ENCODE measurements at places on chromosomes 11 and 22.

DNA sequence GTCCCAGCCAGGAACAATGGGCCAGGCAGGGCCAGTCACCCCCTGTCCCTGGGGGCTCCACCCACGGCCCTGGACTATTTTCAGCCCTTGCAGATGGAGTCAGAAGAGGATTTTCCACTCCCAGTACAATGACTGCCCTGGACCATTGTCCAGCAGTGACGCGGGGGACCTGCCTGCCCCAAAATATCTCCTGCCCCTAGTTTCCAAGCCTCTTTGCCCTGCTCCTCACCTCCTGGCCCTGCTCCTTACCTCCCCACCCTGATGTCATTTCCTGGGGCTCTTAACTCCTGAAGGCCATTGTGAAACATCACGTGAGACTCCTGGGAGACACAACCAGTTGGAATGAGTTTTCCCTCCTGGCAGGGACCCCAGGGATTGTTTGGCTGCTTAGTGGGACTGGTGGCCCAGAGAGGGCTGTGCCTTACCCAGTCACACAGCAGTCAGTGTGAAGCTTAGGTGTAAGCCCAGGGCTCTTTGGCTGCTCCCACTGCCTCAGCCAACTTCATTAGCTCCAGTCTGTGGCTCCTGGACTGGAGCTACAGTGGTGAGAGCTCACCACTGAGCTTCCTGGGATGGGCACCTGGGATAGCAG is 22.2 kb downstream of the P2RY2 start:
- no peak for DNase-seq

- DNase-seq = no peak
Measured at GRCh38 chr11:83692675-83693074, 406.5 kb upstream of the CCDC90B start.

GRCh38 chr11:75561426-75562047 is 516 bp upstream of the SERPINH1 start:
- no peak for DNase-seq

DNA sequence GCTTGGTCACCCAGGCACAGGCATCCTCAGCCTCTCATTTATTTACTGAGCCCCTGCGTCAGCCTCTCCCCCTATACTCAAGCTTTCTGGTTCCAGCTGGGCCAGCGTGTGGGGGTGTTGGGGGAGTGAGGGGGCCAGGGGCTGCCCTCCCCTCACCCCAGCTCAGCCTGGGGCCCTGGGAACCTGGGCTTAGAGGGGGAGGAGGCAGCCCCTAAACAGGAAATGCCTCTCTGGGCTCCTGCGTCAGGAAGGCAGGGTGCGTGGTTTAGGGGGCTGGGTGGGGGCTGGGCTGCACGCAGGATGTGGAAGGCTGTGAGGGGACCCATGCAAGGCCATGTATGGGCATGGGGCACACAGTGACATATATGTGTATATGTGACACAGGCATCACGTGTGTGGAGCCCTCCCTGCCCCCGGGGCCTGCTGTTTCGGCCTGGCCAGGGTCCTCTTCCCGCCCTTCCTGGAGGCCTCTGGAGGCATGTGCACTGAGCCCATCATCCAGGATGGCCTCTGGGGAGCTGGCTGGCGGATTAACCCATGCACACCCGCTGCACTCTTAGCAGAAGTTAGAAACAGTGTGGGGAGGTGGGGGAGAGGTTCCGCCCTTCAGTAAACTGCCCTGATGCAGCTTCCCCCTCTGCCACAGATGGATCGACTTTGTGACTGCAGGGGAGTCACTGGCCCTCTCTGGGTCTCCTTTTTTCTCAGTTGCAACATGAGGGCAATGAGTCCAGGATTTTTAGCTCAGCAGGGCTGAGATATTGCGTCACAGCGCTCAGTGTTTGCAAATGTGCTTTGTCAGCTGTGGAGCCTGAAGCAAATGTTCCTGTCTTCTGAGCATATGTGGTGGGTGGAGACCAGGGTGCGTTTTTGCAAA is 1.1 kb upstream of the CD248 start:
- DNase-seq = peak; percentile 34

DNA sequence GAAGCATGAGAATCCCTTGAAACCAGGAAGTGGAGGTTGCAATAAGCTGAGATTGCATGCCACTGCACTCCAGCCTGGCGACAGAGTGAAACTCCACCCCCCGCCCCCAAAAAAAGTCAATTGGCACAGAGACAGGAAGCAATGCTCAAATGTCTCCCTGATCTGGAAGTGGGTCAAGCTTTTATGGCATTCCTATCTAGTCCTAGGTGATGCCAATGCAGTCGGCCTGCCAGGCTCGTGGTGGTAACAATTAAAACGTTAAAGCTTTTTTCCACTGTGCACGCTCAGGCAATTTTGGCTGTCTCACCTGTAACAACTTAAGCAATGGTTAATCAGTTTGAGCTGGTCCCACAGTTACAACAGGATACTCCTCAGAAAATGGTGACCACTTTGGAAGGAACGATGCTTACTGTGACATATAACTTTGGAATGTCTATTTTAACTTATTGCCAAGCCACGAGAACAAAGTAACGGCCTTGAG is 18.9 kb upstream of the PISD start:
- no peak for DNase-seq

- DNase-seq = no peak
Measured at GRCh38 chr11:59854871-59855270, 9.6 kb upstream of the CBLIF start.

DNA sequence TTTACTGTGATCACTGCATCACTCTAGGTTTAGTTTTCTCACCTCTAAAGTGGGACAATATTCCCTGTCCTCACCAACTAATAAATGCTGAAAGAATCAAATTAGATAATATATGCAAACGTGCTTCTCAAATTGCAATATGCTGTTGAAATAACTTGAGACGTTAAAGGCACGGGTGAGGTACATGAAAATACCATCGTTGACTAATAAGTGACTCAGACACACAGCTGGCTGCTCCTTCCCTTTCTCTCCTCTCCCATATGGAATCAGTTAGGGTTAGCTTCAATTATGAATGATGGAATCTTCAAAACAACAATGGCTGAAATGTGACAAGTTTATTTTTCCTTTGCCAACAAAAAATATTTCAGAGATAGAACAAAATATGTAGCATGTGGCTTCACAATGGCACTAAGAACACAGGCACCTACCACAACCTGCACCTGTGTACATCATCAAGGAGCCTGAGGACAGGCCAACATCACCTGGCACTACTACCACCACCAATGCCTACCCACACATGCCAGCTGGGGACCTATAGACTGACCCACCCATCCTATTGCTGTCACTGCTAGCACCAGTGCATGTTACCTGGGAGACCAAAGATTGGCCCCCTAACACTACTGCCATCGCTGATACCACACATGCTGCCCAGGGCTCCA is 13.7 kb downstream of the GDPD4 start:
- DNase-seq = no peak

GRCh38 chr11:63099555-63099954 is 44.5 kb downstream of the SLC22A24 start:
- no peak for DNase-seq

DNA sequence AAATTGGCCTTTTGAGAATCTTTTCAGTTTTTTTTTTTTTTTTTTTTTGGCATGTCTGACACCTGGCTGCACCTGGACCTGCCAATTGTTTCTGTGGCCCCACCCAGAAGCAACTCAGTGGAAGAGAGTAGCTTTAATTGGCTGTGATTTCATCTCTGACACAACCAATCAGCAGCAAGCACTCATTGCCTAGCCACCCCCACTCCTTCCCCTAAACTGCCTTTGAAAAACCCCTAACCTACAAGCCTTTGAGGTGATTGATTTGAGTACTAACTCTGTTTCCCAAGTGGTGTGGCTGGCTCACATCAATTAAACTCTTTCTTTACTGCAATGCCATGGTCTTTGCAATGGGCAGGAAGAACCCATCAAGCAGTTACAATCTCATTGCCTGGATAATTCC is 98.2 kb upstream of the CHORDC1 start:
- DNase-seq = no peak

DNA sequence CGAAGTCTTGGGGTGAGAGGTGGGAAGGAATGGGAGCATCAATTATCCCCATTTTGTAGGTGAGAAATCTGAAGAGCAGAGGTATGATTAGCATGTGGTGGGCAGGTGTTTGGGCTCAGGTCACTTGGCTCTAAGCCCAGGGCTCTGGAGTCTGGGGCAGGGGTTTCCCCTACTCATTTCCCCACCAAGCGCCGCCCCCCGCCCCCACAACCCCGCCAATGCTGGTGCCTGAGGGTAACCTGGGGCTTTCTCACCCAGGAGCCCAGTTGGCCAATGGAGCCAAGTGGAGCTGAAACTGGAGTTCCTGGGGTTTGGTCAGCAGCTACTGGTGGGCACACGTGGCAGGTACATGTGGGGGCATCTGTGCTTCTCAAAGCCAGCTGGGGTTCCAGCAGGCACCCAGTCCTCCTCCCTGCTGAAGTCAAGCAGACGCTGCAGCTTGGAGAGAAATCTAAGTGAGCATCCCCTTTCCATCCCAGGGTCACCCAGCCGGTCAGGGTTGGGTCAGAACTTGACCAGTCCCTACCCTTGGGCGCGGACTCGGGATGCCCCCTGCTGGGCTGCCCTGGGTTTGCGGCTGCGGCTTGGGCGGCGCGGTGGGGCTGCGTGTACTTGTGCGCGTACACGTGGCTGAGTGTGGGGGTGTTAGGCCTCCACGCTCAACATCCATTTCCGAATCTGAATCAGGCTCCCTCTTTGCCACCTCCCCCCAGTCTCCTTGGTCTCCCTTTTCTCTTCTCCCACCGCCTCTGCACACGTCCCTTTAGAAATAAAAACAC is 1.7 kb upstream of the CHRM1 start:
- no peak for DNase-seq

GRCh38 chr11:120608760-120609211 is 97.2 kb downstream of the GRIK4 start:
- DNase-seq = no peak

DNA sequence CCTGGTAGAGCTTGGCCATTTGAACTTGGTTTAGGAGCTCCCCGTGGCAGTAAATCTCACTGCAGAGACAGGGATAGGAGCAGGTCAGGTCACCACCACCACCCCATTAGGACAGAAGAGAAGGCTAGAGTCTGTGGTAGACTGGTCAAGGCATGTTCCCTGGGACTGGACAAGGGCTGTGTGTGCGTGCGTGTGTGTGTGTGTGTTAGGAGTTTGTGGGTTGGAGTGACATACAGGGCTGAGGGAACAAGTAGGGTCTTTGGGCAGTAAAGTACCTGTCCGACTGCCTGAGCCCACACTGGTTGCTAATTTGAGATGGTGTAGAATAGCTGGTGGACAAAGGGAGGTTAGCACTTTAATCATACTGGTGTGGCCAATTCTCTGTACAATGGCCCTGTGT is 16.1 kb downstream of the TREH start:
- DNase-seq = no peak

GRCh38 chr22:25702571-25703167 is 39.3 kb upstream of the MYO18B start:
- DNase-seq = no peak

DNA sequence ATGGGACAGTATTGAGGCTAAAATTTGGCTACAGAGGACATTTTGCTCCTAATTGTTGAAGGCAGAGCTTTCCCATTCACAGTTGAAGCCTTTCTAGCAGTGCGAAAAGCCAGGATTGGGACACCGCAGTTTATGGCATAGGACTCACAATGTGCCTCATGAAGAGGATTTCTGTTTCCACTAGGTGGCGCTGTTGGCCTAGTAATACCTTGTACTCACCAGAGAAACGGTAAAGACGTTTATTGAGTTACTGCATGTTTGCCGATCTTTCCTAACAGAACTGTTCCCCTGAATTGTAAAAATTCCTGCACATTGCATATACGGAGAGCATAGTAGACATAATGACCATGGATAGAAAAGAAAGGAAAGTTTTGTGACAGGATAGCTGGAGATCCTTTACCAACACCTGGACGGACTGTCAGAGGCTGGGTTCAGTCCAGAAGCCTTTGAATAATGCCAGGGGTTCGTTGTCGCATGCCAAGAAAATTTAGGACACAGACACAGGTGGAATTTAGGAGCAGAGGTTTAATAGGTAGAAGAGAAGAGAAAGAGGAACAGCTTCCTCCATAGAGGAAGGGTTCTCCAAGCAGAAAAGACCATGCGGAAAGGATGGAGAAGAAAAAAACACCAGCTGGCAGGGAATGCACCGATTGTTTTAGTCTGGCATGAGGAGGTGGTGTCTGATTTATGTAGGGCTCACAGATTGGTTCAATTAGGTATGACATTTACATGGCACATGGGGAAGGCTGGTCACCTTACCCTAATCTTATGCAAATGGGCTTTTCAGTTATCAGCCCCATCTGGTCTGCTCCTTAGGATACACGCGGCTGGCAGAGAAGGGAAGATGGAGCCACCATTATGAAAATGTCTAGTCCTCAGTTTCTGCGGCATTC is 10.8 kb upstream of the OR51D1 start:
- no peak for DNase-seq

GRCh38 chr11:111836721-111837120 is 34.7 kb downstream of the ALG9 start:
- no peak for DNase-seq

DNA sequence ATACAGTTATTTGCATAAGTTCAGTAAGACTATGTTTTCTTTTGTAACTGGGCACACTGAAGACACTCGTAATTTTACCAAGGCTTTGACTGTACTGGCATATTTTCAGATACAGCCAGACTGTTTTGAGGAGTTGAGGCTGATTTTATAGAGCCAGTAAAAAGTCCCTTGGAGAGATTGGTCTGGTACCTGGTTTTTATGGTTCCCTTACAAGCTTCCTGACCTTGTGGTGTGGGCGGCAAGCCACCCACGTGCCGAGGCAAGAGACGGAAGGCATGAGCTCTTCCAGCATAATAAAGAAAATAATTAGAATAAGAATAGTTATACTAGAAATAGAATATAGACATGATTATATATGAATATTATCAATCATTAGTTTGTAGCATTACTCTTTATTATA is 11.3 kb upstream of the GSTP1 start:
- DNase-seq = no peak

DNA sequence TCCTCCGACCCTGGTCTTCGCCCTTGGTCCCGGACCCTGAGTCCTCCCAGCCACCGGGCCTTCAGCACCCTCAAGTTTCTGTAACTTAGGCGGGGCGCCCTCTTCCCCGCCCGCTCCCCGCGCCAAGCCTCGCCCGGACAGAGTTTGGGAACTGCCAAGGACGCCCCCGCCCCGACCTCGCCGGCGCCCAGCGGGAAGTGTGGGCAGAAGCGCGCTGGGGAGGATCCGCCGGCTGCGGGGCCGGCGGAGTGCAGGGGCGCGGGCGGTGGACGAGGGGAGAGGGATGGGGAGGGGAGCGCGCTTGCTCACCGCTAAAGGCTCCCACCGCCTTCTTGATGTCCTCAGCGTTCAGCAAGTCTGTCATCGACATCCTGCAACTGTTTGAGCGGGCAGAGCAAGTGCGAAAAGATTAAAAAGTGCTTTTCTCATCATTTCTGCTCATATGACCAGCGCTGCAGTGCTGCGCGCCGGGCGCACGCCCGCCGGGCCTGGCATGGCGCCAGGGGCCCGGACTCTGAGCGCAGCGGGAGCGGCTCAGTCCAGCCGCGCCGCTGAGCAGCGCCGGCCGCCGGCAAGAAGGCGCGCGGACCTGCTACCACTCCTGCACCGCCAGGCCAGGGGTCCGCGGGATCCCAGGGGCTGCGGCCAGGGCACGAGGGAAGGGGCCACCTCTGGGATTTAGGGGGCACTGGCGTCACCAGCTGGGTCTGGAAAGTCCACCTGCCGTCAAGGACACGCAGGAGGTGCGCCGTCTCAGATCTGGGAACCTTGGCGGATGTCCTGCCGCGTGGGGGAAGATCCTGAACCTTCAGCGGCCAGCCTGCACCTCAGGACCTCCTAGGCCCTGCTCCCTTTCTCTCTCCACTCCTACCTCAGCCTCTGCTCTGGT is at the start of gene PVALB:
TSS of gene PVALB (minus strand) at position 400 of the 889 bp plus-strand sequence. CDS start at position 370, 30 bp downstream.
- DNase-seq = no peak
